ENCODE measurements at places on chromosomes 5 and 9.
A peak's percentile ranks its signal among the peaks of the same experiment; 100 is the strongest.

- DNase-seq, result no peak
These were observed 239.4 kb upstream of the FBXL7 start for GRCh38 chr5:15260356-15261268.

DNA sequence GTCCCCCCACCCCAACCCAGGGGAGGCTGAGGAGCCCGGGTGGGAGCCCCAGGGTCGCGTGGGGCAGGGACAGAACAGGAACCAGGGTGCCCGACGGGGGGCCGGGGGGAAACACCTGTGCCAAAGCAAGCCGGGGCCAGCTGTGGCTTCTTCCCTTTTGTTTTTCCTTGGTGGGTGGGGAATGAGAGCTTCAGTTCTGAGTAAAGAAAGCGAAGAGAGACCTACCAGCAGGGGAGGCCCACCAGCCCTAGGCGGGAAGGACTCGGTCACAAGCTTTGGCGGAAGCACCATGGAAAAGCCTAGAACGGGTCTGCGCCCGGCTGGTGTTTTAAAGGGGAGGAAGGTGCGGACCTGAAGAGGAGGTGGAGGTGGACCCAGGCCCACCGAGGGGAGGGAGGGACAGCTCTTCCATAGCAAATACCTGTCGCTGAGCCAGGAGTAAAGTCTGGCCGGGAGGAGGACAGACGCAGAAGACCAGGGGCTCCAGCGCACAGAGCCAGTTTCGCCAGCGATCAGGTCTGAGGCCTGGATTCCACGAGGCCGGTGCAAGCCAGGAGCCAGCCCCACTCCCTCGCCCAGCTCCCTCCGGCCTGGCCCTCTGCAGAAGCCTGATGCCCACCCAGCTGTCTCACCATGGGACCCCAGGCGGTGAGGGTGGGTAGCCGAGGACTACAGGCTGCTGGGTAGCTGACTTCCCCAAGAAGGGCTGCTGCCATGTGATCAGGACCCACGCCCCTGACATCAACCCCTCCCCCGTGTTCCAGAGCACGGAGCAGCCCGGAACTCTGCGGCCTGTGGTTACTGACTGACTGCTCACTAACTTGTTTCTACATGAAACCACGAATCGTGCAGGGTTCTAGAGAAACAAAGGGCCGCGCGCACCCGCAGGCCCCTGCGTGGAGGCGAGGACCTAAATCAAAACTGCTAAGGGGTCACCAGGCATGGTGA, 849 bp upstream of the MGAT1 start:
- no peak for DNase-seq

GRCh38 chr5:77095189-77095588, 8.1 kb upstream of the ZBED3 start:
- DNase-seq, result no peak

GRCh38 chr5:56608217-56608925, 207.0 kb upstream of the MAP3K1 start:
- DNase-seq, result no peak

DNA sequence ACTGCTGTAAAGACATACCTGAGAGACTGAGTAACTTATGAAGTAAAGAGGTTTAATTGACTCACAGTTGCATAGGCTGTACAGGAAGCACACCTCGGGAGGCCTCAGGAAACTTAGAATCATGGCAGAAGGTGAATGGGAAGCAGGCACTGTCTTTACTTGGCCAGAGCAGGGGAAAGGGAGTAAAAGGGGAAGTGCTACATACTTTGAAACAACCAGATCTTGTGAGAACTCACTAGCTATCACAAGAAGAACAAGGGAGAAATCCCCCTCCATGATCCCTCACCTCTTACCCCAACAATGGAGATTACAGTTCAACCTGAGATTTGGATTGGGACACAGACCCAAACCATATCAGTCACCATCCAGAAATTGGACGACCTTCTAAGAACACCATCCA, 1285.8 kb upstream of the CDH9 start:
- no peak for DNase-seq

- no peak for DNase-seq
These were observed 251.7 kb upstream of the WWC1 start for GRCh38 chr5:168039566-168040248.

GRCh38 chr5:172299916-172300439, 16.4 kb upstream of the UBTD2 start:
- peak; percentile 79 for DNase-seq

DNA sequence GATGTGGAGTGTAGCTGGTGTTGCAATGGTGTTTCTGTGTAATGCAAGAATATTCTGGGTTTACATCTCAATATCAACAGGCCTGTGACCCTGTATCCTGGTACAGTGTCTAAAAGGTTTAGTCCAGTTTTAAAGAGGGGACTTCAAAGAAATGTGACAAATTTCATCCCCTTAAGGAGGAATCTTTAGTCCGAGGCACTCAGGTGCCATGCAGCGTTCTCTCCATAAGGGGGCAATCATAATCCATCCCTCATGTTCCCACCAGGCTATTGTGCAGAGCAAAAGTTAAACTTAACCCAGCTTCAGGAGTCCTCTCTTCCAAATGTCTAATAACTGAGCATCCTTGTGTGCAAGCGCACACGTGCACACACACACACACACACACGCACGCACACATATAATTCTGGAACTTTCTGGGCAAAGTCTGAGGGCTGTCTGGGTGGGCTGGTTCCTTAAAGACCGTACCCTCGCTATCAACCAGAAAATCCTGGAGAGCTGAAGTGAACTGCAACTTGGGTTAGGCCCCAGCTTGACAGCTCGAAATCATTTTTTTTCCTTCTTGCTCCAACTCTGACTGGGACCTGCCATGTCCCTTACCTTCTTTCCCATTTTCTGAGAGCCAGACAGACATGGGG, 46.0 kb downstream of the CRB2 start:
- peak; percentile 40 for DNase-seq

DNA sequence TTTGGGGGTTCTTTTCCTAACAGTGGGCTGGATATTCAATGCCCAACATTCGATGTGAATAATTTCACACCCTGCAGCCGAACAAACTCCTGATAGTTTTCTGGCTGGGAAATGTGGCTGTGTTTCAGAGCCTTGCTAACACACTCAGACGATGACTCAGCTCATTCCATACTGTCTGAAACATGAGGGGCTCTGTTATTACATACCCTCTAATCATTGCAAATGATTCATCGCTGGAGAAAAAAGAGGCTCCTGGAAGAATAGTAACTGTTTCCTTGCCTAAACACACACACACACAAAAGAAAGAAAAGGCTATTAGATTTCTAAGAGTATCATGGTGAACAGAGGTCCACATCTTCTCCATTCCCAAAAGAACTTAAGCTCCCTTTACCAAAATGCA, 75.8 kb downstream of the OXCT1 start:
- peak; percentile 97 for DNase-seq

GRCh38 chr9:68876273-68876672, 137.6 kb downstream of the PRKACG start:
- DNase-seq, result no peak

DNA sequence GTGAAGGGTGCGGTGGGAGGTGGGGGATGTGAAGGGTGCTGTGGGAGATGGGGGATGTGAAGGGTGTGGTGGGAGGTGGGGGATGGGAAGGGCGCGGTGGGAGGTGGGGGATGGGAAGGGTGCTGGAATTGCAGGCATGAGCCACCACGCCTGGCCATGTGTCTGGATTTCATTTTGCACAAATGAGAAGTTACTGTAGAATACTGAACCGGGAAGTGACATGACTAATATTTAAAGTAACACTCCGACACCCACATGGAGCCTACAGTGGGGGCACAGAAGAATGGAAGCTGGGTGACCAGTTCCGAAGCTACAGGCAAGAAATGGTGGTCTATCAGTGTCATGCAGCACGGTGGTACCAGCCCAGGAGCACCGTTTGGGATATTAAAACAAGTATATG, 69.9 kb upstream of the SPTLC1 start:
- no peak for DNase-seq

- DNase-seq, result peak; percentile 57
These were observed 52.3 kb downstream of the NLN start for GRCh38 chr5:65774346-65774745.

DNA sequence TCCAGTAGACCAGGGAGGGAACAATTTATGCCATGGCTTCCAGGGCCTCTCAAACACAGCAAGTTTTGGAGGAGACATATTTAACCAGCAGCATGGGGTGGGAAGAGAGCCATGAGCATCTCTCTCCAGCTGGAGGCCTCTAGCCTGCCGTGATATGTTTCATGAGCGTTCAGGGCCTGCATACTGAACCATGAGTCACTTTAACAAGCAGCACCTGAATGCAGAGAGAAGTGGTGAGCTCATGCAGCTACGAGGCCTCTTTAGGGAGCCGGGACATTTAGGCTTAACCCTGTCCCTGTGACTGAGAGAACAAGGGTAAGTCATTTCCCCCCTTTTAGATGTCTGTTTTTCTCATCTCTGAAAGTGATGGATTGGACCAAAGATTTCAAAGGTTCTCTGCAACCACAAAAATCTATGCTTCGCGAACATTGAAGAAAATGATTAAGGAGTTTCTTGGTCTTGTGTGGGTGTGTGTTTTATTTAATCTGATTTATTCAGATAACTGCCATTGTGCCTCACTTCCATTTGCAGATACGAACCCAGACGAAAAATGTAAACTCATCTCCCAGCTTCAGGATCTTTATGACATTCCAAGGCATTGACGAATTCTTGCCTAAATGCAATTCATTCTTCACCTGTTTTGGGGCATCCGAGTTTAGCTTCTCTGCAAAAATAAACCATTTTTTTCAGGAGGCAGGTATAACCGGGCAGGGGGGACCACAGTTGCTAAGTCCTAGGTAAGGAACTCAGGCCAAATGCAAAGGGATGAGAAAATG, 157.0 kb downstream of the GABBR2 start:
- DNase-seq, result peak; percentile 46

DNA sequence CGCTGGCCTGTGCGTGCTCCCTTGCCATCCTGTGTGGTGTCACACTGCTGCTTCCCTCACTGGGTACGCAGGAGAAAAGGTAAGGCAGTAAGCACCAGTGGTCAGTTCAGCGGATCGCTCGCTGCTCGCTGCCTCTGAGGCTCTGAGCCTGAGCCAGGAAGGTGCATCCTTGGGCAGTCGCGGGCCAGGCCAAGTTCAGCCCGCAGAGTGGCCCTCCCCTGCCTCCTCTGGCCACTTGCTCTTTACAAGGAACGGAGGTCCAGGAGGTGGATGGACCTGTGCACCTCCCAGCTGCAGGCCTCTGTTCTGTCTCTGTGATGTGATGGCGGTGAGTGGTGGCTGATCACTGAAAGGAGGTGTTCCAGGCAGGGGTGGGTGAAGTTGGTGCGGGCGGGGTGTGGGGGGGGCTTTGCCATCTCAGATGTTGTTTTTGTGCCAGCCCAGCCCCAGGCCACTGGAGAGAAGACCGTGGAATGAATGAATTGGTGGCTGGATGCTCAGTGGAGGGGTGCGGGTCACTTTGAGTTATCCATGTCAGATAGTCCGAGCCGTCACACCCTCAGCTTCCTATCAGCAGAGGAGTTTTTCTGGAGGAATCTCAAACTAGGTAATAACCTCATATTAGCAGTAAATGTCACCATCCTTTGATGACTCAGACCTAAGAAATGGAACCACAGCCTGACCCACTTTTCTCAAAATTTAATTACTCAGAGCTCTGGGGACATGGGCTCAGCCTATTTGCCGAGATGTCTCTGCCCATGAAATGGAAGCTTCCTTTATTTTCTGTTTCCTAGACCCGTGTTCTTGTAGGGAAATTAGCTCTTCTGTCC, 7.3 kb downstream of the COL5A1 start:
- peak; percentile 55 for DNase-seq

GRCh38 chr9:126702151-126703001, 88.6 kb downstream of the LMX1B start:
- DNase-seq, result no peak

GRCh38 chr5:91339063-91339705, 43.9 kb downstream of the ARRDC3 start:
- DNase-seq, result no peak

GRCh38 chr9:8014997-8015682, 215.6 kb upstream of the DMAC1 start:
- no peak for DNase-seq

- no peak for DNase-seq
These were observed 168.3 kb upstream of the PPP2R2B start for GRCh38 chr5:147046894-147047293.

DNA sequence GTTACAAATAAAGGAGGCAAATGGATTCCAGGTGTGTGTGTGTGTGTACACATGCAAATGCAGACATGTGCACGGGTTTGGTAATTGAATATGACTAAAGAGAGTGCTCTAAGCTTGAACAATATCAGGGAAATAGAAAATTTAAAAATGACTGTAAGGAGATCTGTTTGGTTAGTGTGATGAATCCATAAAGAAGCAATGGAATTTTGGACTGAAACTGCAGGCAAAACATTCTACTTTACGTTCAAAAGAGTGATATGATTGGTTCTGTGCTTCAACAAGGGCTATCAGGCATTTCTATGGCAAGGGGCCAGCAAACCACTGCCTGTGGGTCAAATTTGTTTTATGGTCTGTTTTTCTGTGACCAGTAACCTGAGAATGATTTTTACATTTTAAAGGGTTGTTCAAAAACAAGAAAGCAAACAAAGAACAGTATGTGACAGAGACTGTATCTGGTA, 332.8 kb upstream of the KLF9 start:
- DNase-seq, result peak; percentile 11

DNA sequence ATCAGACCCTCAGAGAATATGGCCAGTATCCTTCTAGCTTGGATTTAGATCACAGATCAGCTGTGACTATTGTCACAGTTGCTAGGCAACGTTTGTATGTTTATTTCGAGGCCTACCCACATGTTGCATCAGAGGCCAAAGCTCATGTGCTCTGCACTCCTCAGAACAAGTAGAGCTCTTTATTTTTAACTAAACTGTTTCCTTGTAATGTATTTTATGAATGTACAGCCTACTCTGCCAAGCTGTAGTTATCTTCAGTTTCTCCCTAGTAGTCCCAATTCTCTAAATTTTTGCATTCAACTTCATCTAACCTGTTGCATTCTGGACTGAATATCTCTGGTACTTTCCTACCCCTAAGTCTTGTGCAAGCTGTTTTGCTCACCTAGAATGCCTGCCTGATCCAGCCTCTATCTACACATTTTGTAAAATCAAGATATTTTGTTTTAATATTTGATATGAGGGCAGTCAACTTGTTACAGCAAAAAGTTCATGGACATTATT, 52.8 kb downstream of the CAST start:
- peak; percentile 84 for DNase-seq

DNA sequence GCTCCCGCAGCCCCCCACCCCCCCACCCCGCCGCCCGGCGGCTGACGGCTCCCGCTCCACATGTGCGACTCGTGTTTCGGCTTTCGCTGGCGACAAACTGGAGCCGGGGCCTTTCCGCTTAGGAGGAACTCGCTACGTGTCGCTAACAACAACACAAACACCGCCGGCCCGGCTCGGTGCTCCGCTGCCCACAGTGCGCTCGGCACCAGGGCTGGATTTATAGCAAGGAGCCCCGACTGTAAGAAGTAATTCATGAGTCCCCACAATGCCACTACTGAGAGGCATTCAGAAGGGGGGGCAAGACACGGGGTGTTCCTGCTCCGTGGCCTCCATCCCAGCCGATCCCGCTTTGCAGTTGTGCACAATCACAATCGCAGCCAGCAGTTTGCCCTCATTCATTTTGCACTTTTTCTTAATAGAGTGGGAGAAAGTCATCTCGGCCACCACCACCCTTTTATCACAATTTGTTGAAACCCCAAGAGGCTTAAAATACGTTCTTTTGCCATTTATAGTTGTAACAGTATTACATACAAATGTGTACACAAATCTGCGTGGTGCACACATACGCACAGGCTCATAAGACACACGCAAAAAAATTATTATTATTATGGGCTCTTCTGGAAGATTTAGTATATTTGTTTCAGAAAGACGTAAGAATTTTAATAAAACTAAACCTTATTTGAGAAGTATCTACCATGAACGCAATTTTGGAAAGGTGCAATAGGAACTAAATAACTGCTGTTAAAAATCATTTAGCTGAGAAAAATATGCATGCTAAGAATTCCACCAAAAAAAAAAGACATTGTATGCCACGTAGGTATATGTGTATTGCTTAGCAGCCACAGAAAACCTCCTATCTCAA, 48.1 kb downstream of the EBF1 start:
- DNase-seq, result peak; percentile 40
